Placental epithelial cell (primary cell): ENCODE measurements at places on chromosomes 5 and 9. TPM values are rescaled to one million over a fixed set of nuclear protein-coding genes. Genes with fewer than 3 reads are reported as not detected.

The NUP188 gene
- 22.4 and 33.9 TPM in 2 replicates for total RNA-seq

The ARHGEF39 gene
- total RNA-seq: 1.2 and 1.6 TPM in 2 replicates

The CDHR2 gene
- total RNA-seq: not detected in 2 replicates

The SLC6A19 gene
- total RNA-seq: not detected in 2 replicates

The SLC36A2 gene
- not detected in 2 replicates for total RNA-seq

The PRR7 gene
- 0.98 and 1.2 TPM in 2 replicates for total RNA-seq

The TIFAB gene
- total RNA-seq: not detected in 2 replicates

The PCDHB5 gene
- total RNA-seq: under 0.01 and 0.54 TPM in 2 replicates

The GNA14 gene
- total RNA-seq: 1.8 and 2.0 TPM in 2 replicates

The LHX2 gene
- not detected in 2 replicates for total RNA-seq

The STKLD1 gene
- total RNA-seq: 1.6 and 2.7 TPM in 2 replicates

The PCDHB13 gene
- total RNA-seq: 0.43 and 0.79 TPM in 2 replicates

The PCDHGB3 gene
- total RNA-seq: 3.1 and 5.9 TPM in 2 replicates

The PRLR gene
- 16.6 and 25.5 TPM in 2 replicates for total RNA-seq

The SHOC1 gene
- not detected in 2 replicates for total RNA-seq

The ADAMTSL1 gene
- total RNA-seq: 0.79 TPM in 1 of 2 replicates, not detected in the other

The EIF4EBP3 gene
- total RNA-seq: 0.87 and 3.1 TPM in 2 replicates

The GCNT4 gene
- 7.5 and 17.6 TPM in 2 replicates for total RNA-seq

The TMEM215 gene
- not detected in 2 replicates for total RNA-seq

The PTGDS gene
- 0.76 and 2.0 TPM in 2 replicates for total RNA-seq

The GRXCR2 gene
- under 0.01 and 0.43 TPM in 2 replicates for total RNA-seq

The HAPLN1 gene
- not detected in 2 replicates for total RNA-seq

The SPAG8 gene
- 0.65 and 1.2 TPM in 2 replicates for total RNA-seq

The INPP5E gene
- 8.2 and 10.0 TPM in 2 replicates for total RNA-seq

The ZNF618 gene
- 0.22 and 0.39 TPM in 2 replicates for total RNA-seq

The GFI1B gene
- under 0.01 TPM in 1 of 2 replicates, not detected in the other for total RNA-seq

The IPO11 gene
- 17.7 and 26.7 TPM in 2 replicates for total RNA-seq

The IQGAP2 gene
- total RNA-seq: not detected in 2 replicates

The GABRP gene
- total RNA-seq: 1,966 and 2,414 TPM in 2 replicates

The PAEP gene
- not detected in 2 replicates for total RNA-seq

The SLC4A9 gene
- total RNA-seq: not detected in 2 replicates

The GMCL2 gene
- total RNA-seq: not detected in 2 replicates

The TBC1D2 gene
- 42.8 and 54.8 TPM in 2 replicates for total RNA-seq

The GARIN3 gene
- not detected in 2 replicates for total RNA-seq

The ADRB2 gene
- 2.2 and 4.3 TPM in 2 replicates for total RNA-seq
